ENCODE measurements at places on chromosomes 11 and 22.

DNA sequence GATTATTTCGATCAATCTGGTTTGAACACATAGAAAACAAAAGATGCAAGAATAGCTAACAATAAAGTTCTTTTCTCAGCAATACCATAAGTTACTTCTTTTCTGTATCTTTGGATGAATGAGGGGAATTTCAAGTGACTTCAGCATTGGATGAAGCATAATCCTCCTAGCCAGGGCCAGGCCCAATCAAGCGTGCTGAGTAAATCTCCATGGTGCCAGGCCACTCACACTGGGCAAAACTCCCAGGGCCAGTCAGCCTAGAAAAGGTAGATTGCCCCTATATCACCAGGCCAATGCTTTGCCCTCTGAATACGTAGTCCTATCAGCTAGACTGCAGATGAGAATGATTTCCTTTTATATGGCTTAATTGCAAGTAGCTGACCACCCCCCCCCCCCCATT is 6.0 kb downstream of the CNTF start:
- DNase-seq = no peak

GRCh38 chr11:10352921-10353550 is 48.2 kb downstream of the ADM start:
- no peak for DNase-seq

DNA sequence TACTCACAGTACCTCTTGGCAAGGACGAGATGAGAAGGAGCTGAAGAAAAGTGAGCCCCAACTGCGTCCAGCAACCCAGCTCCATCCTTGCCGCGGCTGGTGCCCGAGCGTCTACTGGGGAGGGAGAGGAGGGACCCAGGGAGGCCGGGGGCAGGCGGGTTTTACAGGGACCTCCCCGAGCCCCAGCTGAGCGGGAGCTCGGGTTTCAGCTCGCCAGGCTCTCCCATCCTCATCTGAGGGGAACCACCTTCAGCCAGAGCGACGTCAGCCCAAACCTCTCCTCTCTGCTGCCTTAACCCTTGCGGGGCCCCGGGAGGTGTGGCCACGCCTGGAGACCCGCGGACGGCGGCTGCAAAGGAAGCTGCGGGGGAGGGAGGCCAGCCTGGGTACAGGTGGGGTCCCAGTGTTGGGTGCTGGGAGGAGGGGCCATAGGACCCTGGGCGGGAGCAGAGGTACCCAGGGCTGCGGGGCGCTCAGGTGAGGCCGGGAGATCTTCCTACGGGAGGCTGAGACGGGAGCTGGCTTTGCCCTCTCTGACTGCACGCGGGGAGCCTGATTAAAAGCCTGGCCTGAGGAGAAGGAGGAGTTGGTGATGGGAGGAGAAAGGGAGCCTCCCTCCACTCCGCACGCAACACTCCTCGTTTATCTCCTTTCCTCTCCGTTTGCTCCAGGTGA is at the start of gene PAMR1:
Gene PAMR1 (minus strand): TSS at position 116 of the 675 bp plus-strand sequence. CDS start 31 bp downstream, at position 85.
- DNase-seq = no peak

DNA sequence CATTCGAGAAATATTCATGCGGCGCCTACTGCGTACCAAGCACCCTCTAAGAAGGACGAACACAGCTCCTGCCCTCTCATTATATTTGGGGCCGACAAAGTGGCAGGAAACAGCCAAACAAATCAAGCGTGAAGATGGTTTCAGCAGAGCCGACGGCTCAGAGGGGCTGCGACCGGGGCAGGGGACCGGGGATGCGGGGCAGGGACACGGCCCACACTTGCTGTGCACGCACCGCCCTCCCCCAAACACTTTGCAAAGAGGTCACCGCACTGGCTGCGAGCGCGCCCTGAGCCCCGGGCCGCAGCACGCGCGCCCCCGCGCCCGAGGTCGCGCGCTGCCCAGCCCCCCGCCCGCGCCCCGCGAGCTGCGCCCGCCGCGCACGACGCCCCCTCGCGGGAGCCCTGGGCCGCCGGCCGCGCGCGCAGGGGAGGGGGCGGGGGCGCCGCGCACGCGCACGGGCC is 255 bp upstream of the SYNGR1 start:
- no peak for DNase-seq

DNA sequence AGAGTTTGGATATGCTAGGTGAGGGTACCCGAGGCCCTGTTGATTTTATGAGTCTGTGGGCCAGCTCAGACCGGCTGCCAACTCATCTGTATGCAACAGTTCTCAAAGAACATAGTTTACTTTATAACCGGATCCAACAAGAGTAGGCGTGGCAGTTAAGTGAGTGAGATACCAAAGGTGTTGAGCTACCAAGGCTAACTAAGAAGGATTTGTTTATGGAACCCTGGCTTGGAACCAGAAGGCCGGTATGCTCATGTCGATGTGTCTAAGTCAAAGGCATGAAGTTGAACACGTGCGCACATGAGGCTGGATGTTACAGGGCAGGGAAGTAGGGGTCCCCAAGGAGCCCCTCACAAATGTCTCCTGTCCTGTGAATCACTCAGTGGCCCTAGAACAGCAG is at the start of gene KCNJ1:
Gene KCNJ1 (minus strand): TSS at position 20 of the 400 bp plus-strand sequence. CDS start 27,053 bp downstream, outside the sequence.
- no peak for DNase-seq

GRCh38 chr22:24392218-24392931 is 35.0 kb upstream of the ADORA2A start:
- no peak for DNase-seq

- DNase-seq = peak; percentile 53
Measured at GRCh38 chr11:76445121-76446084, 585 bp downstream of the EMSY start.

DNA sequence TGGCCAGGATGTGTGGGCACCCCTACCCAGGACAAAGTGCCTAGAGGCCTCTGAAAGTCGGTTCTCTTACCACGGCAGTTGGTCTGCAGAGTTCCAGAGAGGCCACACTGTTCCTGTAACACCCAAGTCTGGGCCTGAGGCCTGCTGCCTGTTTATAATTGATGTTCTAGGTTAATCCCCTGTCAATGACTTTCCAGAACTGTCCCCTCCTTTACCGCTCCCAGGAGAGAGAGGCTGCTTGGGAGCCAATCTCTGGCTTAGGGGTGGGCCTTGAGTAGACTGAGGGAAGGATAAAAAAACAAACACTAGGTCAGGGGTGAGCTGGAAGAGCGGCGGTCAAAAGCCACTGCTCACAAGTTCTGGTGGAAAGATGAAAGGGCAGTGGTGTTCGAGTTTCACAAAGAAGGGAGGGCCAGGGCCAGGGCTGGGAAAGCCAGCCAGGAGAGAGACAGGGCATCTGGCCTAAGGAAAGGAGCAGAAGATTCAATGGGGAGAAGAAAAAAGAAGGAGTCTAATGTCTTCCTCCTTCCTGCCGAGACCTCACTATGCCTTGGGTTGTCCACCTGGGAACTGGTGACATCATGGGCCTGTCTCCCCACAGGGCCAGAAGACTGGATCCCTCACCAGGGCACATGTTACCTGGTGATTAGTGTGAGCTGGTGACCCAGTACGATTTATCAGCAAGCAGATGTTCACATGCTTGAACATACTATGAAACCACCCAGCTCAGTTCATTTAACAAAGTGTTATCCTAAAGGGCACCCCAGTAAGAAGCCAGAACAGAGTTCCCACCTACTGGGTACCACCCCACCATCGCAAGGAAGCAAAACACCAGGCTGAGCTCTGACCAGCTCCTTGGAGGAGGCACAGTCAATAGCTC is 50.2 kb downstream of the PC start:
- no peak for DNase-seq

- no peak for DNase-seq
Measured at GRCh38 chr11:93494357-93494756, 48.8 kb downstream of the SMCO4 start.

GRCh38 chr11:16743478-16743877 is 5.0 kb downstream of the C11orf58 start:
- no peak for DNase-seq

DNA sequence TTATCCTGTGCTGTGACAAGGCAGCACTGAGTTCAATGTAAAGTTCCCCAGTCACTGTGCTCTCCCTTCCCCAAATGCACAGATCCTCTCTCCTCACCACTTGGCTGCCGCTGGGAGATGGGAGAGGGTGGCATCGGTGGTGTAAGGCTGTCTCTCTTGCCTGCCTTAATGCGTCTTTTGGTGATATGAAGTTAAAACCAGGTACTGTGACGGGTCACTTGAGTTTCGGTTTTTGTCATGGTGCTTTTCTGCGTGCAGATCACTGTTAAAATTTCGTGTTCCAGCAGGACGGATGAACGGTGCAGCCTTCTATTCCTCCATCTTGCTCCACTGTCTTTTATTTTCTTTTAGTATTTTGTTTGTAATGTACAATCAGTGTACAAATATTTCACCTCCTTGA is 18.6 kb downstream of the GLB1L2 start:
- DNase-seq = no peak

GRCh38 chr11:43419460-43419859 is 60.7 kb downstream of the TTC17 start:
- DNase-seq = no peak
